ENCODE measurements at places on chromosomes 1 and 21.

DNA sequence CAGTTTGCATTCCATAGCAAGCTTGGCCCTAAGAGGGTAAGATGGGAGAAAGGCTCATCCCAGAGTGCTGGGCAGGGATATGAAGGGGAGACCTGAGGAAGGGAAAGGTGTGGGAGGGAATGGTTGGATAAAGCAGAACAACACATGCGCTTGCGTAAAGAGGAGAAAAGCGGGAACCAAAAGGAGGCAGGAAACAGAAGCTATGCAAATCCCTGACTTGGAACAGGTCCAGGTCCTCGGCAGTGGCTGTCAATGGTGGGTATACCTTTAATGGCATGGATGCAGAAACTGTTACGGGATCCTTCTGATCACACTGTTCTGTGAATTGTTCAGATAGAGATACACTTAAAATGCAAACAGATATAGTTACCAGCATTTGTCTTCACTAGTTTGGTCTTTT is 455.6 kb downstream of the SIPA1L2 start:
- no peak for DNase-seq

- no peak for DNase-seq
Measured at GRCh38 chr1:231016234-231016633, 23.8 kb downstream of the FAM89A start.

DNA sequence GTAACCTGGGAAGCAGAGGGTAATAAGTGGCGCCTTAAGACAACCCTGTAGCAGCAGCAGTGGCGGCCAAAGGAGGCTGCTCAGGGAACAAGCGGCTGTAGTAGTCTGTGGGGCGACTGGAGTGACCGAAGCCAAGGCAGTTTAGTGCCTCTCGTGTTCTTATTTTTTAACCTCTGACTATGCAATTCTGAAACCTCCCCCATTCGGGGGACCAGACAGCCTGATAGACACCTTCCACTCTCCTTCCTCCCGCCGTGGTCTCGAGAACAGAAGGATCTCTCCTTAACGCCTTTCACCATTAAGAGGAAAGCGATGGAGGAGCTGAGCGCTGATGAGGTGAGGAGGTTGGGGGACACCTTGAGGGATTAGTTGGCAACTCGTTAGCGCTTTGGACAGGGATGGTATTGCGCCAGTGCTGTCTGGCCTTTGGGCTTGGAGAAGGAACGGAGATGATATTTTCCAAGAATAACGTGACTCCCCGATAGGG is 644 bp downstream of the UBE4B start:
- peak; percentile 9 for DNase-seq

- DNase-seq: no peak
Measured at GRCh38 chr1:222334026-222334680, 213.8 kb downstream of the HHIPL2 start.

DNA sequence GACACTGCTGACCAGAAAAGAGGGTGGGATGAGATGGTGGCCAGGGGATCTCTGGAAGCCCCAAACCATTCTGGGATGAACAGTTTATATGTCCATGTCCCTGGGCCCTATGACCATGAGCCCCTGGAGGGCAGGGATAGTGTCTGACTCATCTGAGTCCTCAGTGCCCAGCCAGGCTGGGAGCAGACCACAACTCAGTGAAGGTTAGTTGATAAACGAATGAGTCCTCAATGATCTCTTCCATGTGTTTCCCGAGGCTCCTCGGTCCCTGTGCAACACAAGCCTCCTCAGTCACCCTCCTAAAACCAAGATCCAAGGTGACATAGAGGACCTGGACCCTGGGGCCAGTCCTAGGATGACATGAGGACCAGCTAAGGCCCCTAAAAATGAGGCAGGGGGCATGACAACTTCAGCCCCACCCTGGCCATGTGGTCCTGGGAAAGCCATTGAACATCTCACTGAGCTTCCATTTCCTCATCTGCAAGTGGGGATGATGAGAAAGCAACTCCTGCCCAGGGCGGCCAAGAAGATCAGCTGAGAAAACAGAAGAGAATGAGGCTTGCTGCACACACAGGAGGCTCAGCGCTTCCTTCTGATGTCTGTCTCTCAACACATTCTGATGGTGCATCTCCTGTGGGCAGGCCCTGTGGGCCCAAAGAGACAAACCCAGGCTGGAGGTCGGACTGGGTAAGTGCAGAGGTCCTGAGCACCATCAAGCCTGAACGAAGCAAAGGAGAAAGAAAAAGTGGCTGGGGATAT is 86.3 kb downstream of the GLIS1 start:
- no peak for DNase-seq

DNA sequence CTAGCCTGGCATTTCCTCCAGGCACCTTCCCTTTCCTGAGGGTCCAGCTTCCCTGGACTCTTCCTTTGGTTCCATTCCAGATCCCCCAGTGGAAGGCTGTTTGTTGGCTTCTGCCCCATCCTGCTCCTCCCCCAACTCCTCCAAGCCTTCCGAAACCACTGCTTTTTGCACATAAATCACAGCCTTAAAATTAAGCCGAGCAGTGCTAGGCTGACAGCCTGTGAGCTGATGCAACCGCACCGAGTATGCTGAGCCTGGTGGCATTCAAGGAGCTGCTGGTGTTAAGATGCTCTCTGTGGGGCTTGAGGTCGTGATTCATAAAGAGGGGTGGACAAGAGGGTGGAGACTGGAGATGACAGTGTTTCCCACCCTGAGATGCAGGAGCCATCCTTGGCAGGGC is 266.6 kb upstream of the C1orf174 start:
- no peak for DNase-seq

DNA sequence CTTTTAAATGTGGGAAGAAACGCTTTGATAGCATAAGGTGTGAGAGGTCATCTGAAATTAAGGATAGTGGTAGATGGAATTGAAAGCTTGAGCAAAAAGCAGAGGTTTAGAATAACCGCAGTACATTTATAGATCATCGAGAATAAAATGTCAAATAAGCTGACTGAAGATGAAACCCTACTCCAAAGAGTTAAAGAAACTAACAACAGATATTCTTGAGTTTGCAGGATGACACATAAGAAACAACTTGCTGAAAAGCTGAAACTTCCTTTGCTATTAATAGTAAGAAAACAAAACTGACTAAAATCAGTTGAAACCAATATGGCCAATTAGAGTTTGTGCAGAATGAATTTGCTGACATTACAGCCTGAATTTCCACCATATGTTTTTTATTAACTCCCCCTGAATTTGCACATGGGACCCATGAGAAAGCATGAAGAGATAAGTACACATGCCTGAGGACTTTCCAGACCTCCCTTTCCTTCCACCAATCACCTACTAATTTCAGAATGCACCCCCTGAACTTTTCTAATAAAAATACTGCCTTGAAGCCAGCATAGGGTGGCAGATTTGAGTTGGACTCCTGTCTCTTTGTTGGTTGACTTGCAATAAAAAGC is 1.7 kb upstream of the C1orf185 start:
- no peak for DNase-seq

GRCh38 chr1:235495551-235495950 is 8.7 kb downstream of the B3GALNT2 start:
- no peak for DNase-seq

GRCh38 chr1:245255783-245256182 is 101.0 kb downstream of the KIF26B start:
- DNase-seq: no peak

- no peak for DNase-seq
Measured at GRCh38 chr1:29548091-29548490, 311.8 kb downstream of the PTPRU start.

DNA sequence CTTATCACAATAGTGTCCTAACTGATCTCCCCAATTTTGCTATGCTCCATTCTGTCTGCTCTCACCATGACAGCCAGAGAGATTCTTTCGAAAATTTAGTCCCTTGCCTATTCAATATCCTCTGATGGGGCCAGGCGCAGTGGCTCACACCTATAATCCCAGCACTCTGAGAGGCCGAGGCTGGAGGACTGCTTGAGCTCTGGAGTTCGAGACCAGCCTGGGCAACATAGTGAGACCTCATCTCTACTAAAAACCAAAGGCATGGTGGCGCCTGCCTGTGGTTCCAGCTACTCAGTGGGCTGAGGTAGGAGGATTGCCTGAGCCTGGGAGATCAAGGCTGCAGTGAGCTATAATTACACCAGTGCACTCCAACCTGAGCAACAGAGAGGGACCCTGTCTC is 16.1 kb upstream of the PDZK1IP1 start:
- DNase-seq: no peak

GRCh38 chr1:245014247-245015029 is 140.3 kb upstream of the KIF26B start:
- no peak for DNase-seq

DNA sequence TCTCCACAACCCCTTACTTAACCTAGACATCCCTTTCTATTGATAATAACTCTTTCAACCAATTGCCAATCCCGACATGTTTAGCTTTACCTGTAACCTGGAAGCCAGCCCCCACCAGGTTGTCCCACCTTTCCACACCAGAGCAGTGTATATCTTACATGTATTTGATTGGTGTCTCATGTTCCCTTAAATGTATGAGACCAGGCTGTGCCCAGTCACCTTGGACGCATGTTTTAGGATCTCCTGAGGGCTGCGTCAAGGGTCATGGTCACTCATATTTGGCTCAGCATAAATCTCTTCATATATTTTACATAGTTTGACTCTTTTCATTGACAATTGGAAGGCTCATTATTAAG is 5.3 kb upstream of the SLC19A1 start:
- no peak for DNase-seq

DNA sequence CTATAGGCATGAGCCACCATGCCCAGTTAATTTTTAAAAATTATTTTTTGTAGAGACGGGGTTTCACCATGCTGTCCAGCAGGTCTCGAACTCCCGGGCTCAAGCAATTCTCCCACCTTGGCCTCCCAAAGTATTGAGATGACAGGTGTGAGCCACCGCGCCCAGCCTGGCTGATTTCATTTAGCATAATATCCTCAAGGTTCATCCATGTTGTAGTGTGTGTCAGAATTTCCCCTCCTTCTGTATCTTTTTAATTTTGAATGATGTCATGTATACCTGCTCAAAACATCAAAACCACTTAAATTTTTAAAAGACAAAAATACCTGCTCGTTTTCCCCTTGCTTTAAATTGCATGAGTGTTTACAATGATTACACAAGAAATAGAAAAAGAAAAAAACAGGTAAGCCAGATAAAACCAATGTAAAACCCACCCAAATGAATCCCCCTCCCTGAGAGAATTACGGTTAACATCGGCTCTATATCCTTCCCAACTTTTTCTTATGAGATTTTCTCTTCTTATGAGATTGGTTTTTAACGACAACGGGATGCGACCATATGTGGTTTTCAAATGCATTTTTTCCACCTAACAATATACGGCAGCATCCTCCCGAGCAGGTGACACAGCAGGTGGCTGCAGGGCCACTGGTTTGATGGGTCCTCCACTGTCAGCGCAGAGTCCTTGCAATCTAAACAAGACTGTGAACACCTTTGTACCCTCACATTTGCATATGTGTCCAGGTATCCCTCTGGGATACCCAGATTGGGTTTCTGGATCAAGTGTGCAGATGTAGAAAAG is 22.1 kb downstream of the IFFO2 start:
- no peak for DNase-seq

DNA sequence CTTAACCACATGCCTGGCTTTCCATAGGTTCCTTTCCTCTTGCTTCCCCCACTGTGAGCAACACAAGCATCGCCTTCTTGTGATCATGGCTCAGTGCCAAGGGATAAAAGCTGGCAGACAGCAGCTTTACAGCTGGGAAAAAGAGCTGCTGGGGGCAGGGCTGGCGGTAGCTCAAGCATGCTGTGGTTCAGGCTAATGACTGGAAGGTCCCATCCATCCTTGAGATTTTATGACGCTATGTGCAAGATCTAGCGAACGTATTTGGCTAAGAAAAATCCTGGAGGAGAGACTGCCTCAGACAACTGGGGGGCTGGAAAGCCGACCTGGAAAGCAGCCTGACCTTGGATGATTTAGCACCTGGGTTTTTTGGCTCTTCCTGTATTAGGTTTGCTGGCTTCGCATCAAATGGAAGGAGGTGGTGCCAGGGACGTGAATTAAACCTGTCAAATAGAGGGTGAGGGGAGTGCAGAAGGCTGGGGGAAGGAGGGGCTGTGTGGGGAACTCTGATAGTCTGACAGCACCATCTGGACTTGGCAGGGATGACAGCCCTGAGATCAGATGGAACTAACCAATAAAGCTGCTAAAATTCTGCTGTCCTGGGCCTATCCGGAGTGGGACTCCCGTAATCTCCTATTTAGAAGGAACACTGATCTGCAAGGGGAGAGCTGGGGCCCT is 34.8 kb downstream of the ZMYND12 start:
- peak; percentile 38 for DNase-seq

DNA sequence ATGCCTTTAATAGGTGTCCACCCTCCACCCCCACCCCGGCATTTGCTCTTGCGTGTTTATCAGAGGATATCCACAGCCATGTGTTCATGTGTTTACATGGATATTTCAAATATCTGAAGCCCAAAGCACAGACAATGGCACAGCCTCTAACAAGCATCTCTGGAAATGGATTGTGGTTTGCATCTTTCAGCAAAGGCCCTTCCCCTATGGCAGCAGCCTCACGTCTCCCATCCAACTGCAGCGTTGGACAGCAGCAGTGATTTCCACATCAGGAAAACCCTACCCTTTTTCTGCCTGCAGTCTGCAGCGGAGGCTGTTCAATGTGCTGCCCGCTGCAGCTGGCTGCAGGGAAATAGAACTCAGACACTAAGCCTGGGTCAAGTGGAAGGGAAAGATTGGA is 1.6 kb downstream of the RASSF5 start:
- no peak for DNase-seq

GRCh38 chr1:23026568-23026967 is 7.3 kb downstream of the KDM1A start:
- no peak for DNase-seq

DNA sequence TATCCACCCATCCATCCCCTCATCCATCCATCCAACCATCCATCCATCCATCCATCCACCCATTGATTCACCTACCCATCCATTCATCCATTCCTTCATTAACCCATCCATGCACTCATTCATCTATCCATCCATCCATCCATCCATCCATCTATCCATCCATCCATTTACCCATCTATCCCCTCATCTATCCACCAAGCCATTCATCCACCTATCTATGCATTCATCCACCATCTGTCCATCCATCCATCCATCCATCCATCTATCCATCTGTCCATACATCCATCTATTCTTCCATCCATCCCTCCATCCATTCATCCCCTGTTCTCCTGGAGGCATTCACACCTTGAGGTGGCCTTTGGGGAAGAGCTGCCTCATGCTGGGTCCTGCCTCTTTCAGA is 107.0 kb downstream of the PRDM16 start:
- no peak for DNase-seq
